ENCODE measurements at places on chromosomes 1 and 21.

GRCh38 chr1:93554883-93555872, 107.3 kb downstream of the FNBP1L start:
- DNase-seq: no peak

DNA sequence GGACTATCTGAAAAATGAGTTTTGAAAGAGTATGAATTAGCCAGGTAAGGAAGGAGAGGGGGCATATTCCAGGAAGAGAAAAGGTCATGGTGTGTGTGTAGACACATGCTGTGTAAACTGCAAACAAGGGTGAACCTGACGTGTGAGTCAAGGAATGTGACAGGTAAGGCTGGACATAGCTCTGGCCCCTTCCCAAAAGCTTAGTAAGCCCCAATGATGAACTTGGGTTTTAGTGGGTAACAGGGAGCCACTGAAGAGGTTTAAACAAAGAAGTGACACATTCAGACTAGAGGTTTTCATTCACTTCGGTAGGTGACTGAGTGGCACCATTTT, 36.7 kb downstream of the EGLN1 start:
- no peak for DNase-seq

GRCh38 chr1:71780681-71781080, 501.7 kb downstream of the NEGR1 start:
- DNase-seq: no peak

GRCh38 chr21:44892536-44893277, 19.2 kb upstream of the PTTG1IP start:
- no peak for DNase-seq

DNA sequence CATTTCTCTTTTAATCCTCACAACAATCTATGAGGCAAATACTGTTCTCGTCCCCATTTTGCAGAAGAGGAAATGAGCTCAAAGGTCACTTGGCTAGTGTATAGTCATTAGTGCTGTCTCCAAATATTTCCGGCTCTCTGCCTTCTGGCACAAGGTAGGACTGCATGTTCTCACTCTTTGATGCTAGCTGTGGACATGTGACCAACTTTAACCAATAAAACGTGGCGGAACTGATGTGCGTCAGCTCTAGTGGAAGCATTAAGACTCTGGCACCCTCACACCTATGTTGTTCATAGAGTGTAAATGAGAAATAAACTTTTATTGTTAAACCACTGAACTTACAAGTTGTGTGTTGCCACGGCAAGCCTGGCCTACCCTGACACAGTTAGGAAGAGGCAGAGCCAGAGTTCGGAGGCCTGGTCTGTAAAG, 5.0 kb upstream of the KIF21B start:
- no peak for DNase-seq

GRCh38 chr21:33412832-33413519, 9.8 kb downstream of the IFNGR2 start:
- DNase-seq: no peak

- DNase-seq: no peak
Measured at GRCh38 chr1:41573194-41573593, 88.7 kb upstream of the EDN2 start.

DNA sequence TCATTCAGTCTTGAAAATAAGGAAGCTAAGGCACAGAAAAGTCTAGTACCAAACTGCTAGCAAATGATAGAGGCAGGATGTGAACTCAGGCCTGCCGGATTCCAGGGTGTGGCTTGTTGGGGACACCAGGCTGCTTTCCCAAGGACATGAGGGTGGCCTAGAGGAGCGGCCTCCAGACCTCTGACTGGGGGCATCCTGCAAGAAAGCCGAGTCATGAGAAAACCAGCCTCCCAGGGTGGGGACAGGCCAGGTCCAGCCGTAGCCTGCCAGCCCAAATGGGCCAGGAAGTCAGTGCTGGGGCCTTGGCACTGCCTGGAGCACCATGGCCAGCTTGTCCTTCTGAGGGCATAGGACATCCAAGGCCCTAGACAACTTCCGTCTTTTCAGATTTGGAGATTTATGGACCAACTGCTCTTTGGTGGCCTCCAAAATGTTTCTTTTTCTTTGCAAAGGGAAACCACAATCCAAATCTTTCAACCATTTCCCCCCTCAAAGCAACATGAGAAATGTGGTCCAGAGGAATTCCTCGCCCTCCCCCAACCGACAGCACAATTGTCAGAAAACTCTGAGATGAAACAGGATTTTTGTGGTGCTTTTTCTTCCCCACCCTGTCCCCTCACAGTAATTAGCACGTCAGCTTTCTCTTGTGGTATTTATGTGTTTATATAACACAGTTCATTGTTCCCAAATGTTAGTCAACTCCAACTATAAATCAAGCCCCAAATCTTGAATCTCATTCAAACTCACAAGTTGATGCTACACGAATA, 212.3 kb downstream of the KAZN start:
- DNase-seq: no peak

DNA sequence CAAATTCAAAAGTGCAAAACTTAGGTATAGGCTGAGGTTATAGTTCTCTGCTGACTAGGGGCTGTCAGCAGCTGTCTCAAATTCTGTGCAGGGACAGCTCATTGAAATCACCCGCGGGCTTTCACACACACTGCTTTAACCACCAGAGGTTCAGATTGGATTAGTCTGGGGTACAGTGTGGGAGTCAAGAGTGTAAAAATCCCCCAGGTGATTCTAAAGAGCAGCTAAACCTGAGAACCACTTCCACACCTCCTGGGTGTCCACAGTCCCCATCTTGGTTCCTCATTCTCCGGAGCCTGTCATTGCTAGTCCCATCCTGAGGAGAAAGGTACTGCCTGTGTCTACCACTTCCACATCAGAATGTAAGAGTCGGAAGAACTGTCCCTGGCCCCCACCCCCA, 9.9 kb upstream of the TDRD10 start:
- DNase-seq: no peak

DNA sequence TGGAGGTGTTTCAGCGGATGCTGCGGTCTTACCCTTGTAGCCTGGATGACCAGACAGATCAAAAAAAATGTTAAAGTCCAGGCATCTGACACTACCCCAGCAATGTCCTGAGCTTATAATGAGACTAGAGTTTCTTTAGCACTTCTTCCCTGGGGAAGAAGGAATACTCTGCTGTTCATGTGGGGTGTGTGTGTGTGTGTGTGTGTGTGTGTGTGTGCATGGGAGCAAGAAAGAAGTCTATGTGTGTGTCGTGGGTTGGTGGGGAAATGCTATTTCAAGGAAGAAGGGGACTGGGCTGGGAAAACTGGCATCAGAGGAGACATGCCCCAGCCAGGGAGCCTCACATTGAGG, 3.0 kb upstream of the RASSF5 start:
- no peak for DNase-seq

GRCh38 chr1:151976858-151977257, 16.8 kb downstream of the S100A10 start:
- DNase-seq: no peak

- no peak for DNase-seq
Measured at GRCh38 chr1:70204600-70204999, 779 bp downstream of the LRRC40 start.

GRCh38 chr1:225480825-225481434, 53.1 kb upstream of the LBR start:
- no peak for DNase-seq

GRCh38 chr1:232322162-232322734, 307.7 kb downstream of the SIPA1L2 start:
- DNase-seq: no peak

All from natural killer cell treated with Interleukin-12 subunit alpha and Interleukin-12 subunit beta and Interleukin-15 and Interleukin-18, amount 100 ng/mL, for 72 hours (primary cell).